ENCODE measurements at places on chromosomes 6 and 20.

DNA sequence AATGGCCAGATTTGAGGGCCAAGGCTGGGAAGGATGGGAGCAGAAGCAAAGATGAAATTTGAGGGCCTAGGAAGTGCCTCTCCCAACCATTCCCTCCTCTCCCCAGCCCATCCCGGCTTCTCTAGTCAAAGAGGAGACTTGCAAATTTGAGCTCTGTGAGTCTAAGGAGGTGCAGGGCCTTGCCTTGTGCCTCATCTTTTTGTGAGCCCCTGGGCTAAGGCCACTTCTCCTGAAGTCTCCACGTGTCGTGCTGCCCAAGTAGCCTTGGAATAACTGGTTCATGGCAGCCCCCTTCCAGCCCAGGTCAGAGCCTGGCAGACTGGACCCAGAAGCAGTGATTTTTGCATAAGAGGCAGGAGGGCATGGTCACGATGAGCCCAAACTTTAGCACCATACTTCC lies 6.7 kb downstream of the PTGIS start:
- DNase-seq = no peak

GRCh38 chr6:15331629-15332251 lies 85.9 kb downstream of the JARID2 start:
- no peak for DNase-seq

GRCh38 chr20:48826883-48827771 lies 672 bp downstream of the PREX1 start:
- peak; percentile 79 for DNase-seq

DNA sequence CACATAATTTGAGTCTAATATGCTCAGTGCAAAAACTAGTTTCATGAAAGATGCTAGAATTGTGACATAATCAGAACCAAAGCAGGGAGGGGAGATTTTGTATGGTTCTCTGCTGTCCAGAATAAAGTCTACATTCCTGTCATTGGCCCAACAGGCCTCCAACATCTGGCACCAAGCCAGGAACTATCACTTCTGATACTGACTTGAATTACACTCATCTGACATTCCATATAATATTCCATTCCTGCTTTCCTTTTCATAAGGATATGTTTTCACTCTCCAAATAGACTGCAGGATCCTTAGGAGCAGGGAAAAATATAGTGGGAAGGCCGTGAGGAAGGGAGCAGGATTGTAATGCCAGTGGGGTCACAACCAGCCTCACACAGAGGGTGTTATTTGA lies 84.6 kb upstream of the BTN3A2 start:
- DNase-seq = no peak

- DNase-seq = no peak
Observed at GRCh38 chr20:58702161-58702510, 9.5 kb downstream of the NPEPL1 start.

GRCh38 chr20:39645131-39645530 lies 683.0 kb downstream of the DHX35 start:
- DNase-seq = no peak
